ENCODE measurements at places on chromosomes 11 and 22.

DNA sequence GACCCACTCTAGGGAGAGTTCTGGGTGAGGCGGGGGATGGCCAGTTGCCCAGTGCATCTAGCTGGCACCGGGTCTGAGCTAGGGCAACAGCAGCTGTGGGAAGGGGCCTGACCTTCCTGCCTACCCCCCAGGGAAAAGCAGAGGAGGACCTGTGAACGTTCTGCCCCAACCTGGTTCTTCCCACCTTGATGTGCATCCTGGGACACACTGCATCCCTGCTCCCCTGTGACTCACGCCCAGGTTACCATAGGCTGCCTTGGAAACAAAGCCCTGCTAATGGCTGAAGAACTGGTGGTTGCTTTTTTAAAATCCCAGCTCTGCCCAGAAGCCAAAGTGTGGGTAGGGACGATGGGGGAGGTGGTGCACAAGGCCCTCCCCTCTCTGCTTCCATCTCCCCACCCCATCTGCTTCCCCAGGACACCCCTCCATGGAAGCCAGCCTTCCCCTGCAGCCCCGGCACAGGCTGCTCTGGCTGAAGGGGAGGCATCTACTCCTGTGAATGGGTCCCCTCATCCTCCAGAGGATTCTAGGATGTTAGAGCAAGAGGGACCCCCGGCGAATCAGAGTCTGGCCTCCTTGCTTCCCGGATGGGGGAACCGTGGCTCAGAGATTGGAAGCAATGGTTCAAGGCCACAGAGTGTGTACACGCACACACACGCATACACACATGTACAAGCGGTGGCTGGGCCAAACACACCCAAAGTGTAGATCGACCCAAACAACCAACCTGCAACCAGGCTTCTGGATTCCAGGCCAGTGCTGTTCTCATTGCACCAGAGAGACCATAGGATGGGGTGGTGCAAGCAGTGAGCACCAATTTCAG lies 7.6 kb upstream of the C11orf96 start:
- no peak for DNase-seq

DNA sequence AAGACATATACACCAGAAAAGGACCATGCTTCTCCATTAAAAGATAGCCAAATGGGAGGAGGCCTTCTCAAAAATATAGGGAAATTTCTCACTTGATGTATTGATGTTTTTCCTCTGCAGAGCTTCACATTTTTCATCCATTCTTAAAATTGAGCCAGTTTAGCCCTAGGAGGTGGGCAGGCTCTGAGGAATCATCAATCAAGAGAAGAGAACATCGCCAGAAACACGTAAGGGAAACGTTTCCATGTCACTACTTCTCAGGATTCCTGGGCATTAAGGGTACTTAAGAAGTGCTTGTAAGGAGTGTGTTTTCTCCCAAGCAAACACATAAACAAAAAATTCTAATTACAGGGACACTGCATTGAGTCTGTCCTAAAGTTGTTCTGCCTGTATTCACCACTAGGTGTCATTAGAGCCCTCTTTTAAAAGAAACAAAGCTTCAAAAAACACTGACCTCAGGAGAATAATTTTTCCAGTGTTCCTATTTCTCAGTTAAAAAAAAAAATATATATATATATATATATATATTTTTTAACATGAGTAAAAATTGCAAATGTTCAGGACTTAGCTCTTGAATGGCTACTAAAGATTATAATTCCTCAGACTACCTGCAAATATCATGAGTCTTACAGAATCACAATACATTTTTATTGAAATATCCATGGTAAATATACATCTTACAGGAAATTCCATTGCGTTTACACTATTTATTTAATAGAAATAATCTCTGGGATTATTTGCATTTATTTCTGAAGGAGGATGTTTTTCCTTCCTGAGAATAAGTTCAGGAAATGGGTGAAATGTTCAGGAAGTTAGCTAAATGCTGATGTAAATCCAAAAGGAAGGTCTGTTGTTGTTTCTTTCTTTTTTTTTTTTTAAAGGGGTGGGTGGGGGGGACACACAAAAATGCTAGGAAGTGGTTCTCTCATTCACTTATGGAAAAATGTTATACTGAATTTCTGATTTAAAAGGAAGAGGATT lies 16.0 kb downstream of the FZD4 start:
- DNase-seq, result no peak

- DNase-seq, result no peak
These were observed 50.0 kb upstream of the ADA2 start for GRCh38 chr22:17269224-17269606.

GRCh38 chr11:6927030-6927617 lies 898 bp downstream of the ZNF215 start:
- no peak for DNase-seq

All from stimulated activated CD4-positive, alpha-beta T cell treated with anti-CD3 and anti-CD28 coated beads, Interleukin-2, amount 100 ng/mL, for 24 hours (primary cell).